ENCODE measurements at places on chromosomes 3 and 15.

DNA sequence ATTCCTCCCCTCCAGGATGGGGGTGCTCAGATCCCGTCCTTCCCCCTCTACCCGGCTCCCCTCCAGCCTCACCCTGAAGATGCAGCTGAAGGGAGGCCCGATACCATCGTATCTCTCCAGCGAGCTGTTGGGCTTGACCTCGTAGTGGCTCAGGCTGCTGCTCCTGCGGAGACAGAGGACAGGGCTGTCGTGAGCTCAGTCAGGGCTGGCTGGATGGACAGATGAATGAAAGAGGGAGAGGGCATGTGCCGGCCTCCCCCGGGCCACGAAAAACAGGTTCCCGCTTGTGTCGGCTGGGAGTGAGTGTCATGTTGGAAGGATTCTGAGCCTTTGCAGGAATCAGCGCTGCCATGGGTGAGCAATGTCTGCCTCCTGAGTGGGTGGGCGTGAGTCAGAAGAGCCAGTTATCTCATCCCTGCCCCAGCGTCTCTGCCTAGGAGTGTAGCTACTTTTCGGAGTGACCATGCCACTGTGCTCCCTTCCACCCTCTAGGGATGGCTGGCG lies 35.2 kb downstream of the FEM1B start:
- DNase-seq, result no peak

GRCh38 chr3:122515870-122516269 lies 1.1 kb upstream of the KPNA1 start:
- DNase-seq, result no peak

GRCh38 chr3:48595526-48596121 lies 495 bp upstream of the COL7A1 start:
- no peak for DNase-seq

DNA sequence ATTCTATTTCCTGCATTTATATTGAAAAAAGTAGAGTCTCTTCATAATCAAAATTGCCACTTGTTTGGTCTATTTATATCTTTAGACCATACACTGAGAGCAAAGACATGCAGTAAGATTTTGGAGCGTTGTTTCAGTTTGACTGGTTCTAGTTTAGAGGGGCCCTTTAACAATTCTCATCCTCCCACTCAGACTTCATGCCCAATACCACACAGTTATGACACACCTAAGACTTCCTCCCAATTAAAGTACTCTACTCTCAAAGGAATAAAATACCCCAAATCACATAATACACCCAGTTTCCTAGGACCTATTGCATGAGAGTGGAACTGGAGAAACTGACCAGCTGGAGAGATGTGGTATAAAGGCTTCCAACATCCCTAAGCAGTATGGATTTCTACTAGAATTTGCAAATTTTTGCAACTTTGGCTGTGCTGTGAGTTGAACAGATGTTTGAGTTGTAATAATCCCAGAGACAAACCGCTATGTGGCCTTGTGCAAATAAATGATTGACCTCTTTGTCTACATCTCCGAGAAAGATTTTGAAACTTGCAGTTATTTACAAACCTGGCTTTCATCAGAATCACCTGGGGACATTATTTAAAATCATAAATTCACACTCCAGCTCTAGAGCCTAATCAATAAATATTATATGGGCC lies 170.0 kb upstream of the ROBO2 start:
- DNase-seq, result no peak

DNA sequence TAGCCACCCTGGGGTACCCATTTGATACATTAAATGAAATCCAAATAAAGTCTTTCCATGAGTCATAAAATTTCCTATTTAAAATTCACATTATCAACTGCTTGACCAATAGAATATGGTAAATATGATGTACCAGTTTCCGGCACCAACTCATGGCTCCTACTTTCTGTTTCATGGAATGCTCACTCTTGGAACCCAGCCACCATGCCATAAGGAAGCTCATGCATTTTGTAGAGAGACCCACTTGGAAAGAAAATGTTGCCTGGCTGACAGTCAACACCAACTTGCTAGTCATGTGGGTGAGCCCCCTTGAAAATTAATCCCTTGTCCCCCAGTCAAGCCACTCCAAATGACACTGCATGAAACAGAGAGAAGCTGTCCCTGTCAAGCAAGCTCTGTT lies 57.2 kb downstream of the WWTR1 start:
- DNase-seq, result no peak

DNA sequence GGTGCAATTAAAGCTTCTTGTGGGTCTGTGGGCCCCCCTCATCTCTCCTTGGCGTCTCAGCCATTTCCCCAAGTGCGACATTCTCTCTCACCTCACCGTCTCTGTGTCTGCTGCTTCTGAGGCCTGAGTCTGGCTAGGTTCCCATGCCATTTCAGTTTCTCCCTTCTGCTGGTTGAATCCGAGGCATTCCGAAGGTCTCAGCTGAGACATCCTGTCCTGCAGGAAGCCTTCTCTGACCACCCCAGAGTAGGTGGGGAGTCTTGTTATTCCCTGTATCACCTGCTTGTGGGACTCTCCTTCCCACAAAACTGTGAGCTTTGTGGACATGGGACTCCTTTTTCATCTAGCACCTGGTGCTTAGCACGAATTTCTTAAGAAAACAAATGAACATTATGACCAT lies 78.3 kb downstream of the ASB7 start:
- no peak for DNase-seq

DNA sequence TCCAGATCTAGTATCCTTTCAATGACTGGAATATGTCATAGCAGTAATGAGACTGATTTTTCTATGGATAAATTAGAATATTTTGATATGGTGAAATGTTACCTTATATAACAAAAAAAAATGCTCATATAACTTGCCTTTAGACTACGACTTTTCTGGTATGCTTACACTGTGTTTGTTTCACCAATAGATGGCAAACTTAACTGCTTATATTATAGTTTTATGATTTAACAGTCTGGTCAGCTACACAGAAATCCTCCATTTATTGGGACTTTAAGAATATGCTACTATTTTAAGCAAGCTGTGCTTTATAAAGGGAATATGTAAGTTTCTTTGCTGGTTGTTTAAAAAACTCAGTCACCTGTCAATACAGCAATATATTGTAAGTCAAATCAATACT lies 205.6 kb downstream of the VGLL3 start:
- no peak for DNase-seq

DNA sequence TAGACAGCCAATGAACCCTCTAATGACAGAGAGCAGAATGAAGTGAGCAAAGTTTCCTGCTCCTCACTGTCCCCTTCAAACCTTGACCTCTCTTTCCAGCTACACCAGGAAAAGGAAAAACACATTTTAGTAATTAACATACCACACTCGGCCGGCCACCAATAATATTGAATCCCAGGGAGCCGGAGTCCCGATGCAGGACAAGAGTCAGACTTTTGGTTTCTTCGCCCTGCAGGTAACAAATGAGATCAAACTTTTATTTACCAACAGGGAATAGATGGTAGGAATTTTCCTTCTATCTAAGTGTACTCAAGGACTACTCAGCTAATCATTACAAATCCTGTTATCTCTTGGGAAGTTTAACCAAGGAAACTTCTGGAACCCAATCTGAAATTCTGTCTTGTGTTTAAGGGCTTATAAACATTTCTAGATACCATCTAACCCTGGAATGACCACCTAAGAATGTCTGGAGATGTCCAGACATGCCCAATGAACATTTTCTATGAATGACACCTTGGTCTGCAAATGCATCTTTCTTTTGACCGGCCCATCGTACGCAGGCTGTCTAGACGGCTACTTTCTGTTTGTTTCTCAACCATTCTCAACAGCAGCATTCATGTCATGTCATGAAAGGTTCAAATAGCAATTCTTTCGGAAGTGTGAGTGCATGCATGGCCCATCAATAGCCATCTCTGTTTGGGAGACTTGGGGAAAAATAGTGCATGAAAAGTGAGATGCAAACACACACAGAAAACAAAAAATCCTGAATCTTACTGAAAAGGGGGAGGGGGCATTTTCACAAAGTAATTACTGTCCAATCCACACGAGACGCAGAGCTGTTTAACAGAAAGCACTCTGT lies 16.1 kb downstream of the PDZRN3 start:
- DNase-seq, result no peak

GRCh38 chr3:21310161-21310560 lies 440.8 kb downstream of the ZNF385D start:
- DNase-seq, result no peak

- DNase-seq, result no peak
Observed at GRCh38 chr15:31016446-31016915, 25.1 kb upstream of the MTMR10 start.

GRCh38 chr15:60647246-60647645 lies 168.3 kb upstream of the ICE2 start:
- DNase-seq, result no peak

DNA sequence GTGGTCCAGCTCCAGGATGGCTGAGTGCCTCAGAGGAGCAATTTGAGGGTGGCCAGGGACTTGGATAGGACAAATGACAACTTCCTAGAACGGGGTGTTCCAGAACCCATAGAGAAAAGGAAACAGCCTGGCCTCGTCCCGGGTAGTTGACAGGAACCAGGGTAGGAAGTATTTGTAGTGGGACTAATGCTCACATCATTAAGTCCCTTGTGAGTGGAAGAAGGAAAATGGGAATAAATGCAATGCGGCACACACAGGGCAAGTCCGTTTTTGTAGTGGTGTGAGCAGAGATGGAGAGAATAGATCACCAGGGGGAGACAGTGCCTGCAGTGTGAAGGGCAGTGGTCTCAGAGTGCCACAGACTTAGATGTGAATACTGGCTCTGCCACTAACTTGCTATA lies 19.6 kb downstream of the TIMP4 start:
- DNase-seq, result no peak

DNA sequence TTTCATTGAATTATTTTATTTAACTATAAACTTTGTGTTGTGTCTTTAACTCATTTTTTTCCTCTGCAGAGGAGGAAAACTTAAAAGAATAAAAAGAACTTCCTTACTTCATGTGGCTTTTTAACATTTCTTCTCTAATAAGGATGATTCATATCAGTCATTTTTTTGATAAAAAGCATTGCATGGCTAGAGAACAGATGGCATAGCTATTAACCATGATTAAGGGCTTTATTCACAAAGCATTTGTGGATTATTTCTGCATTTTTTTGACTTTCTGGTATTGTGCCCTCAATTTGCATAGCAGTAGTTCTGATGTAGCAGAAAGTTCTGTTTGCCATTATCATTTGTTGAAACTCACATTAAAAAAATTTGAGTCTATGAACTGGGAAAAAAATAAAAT lies 540.8 kb downstream of the SI start:
- no peak for DNase-seq

DNA sequence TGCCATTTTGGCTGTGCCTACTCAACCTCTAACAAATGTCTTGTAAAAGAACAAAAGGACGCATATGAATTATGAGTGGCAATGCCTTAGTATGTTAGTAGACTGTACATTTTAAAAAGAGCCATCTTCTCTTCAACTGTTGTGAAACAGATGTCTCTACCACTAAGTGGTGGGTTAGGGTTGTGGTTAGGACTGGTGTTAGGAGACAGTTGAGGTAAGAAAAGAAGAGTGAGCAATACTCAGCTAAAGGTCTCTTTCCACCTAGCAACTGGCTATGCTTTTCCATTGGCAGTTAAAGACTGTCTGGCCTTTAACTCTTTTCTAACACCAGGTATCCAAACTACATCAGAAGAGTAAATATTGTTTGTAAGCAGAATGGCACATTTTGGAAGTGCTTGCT lies 221.7 kb upstream of the TBC1D5 start:
- DNase-seq, result no peak

DNA sequence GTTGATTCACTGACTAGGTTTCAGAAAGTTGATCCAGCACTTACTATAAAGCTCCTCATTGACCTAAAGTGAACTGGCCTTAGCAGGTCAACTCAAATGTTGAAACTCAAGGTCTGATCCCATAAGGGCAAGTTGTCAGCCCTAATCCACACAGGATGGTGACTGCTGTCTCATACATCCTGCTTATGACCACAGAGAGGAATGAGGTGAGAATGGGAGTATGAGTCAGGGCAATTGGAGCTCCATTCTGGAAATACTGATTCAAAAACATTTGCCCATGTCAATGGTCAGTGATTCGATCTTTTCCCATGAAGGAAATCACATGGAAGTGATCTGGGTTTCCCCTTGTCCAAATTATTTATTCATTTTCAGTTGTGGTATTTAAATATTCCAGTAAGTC lies 78.7 kb downstream of the ZNF385D start:
- DNase-seq, result no peak

- DNase-seq, result no peak
Observed at GRCh38 chr3:141391298-141391990, 23.1 kb downstream of the ZBTB38 start.

DNA sequence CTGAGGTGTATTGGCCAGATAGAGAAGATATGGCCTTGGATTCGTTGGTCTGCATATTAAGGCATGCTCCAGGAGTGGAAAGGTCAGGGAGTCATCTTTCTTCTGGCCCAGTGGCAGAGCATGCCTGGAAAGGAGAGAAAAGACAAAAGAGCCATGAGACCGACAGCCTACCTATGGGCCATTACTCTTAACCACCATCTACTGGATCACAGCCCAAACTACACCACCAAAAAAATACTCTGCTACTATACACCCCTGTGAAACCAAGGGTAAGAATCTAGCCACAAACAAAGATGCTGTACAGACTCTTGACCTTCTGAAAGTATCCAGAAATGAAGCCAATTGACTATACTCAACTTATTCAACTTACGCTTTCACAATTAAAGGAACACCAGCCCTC lies 96.1 kb upstream of the PLSCR5 start:
- no peak for DNase-seq

- no peak for DNase-seq
Observed at GRCh38 chr3:177931346-177931745, 604.9 kb upstream of the KCNMB2 start.

GRCh38 chr3:106172101-106172500 lies 303.3 kb upstream of the CBLB start:
- DNase-seq, result no peak

GRCh38 chr3:94359996-94360395 lies 297.1 kb downstream of the NSUN3 start:
- DNase-seq, result no peak

- DNase-seq, result no peak
Observed at GRCh38 chr3:98482717-98483482, 14.6 kb upstream of the OR5K2 start.

- DNase-seq, result no peak
Observed at GRCh38 chr3:156553705-156554356, 1.1 kb downstream of the SSR3 start.

DNA sequence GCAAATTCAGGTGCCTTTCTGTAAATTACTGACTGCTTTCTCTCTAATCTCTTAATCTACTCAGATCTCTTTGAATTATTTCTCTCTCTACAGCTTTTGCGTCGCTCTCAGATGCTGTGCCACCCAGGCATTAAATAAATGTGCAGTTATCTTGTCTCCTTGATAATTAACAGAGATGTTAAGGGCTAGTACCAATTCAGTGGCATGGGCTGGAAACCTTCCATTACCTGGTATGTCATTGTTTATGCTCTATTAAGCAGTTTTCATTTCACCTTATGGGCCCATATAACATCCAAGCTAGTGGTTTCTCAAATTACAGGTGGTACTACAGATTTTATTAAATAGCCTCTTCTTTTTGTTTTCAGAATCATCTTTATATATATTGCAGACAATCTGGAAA lies 66.0 kb downstream of the PEX5L start:
- DNase-seq, result no peak

DNA sequence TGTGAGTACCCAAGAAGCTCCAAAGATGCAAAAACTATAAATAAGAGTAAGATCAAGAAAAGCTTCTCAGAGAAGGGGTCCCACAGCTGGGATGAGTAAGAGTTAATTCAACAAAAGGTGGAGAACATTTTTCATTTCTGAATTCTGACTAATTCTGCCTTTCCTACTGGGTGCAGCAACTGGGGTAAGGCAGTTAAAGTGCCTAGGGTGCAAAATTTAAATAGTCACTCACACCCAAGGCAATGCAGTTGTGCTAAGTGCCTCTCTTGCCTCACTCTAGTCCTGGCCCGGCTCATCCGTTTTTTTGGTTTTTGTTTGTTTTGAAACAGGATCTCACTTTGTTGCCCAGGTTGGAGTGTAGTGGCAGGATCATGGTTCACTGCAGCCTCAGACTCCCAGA lies 240.2 kb downstream of the TP63 start:
- no peak for DNase-seq
